ENCODE measurements at places on chromosomes 2 and 18.

DNA sequence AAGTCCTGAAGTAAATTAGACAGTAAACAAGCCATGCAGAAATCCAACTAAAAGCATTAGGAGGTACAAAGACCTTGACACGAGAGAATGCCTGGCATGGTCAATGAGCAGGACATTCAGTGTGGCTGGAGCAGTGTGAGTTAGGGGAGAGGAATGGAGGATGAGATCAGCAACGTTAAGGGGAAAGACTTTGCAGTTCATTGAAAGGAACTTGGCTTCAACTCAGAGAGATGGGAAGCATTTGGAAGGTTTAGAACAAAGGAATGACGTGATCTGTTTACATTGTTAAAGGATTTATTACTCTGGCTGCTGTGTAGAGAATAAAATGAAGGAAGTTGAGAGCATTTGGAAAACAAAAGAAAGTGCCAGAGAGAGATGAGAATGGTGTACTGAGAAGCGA is 621.3 kb downstream of the XIRP2 start:
- DNase-seq: peak; percentile 21

- DNase-seq: peak; percentile 21
Observed at GRCh38 chr2:207337234-207338219, 171.8 kb upstream of the KLF7 start.

GRCh38 chr2:206054952-206055351 is 31.0 kb downstream of the INO80D start:
- DNase-seq: no peak

DNA sequence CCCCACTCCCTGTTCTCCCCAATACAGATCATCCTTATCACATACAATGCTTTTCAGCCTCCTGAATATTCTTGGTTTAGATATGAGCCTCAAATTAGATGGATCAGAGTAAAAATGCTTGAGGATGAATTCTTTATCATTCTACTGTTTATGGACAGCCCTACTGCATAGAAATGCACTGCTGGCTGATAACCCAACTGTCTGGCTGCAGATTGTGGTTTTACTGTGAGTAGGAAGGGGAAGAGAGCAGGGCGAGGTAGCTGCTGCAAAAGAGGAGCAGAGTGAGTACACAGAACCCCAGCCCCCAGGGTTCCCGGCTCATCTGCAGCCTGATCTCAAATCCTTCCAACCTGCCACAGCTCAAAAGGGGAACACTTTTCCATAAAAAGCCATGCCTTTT is 29.4 kb upstream of the NCOA1 start:
- DNase-seq: no peak

DNA sequence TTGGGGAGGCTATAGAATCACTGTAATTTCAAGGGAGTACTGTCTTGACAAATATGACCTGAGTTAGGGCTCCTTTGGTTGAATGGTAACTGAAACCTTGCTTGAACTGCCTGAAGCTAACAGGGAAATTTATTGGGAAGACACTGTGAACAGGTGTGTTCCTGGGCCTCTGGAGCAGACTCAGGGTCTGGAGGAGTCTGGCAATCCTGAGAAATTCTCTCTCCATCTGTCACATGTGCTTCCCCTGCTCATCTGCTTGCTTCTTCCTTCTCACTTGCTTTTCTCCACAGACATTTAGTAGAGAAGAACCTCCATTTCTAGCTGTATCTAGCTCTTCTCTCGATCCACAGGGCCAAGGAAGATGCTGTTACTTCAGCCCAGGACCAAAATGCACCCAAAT is 476.5 kb downstream of the LRP1B start:
- no peak for DNase-seq

DNA sequence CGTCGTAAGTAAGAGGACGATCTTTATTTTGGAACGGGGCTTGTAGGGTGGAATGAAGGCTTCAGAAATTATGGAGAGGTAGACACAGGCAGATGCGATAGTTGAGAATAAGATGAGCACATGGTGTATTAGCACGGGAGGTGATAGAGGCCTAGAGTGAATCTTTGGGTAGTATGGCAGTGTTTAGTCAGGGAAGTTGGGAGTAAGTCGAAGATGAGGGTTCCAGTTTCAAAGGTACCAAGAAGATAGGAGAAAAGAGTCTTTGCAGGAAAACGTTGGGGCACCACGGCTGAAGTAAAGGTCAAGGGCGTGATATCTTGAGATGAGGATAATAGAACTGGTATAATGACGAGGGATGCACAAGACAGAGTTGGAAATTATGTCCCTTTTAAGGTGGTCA is 654 bp downstream of the PIK3C3 start:
- no peak for DNase-seq

- no peak for DNase-seq
Observed at GRCh38 chr2:10002681-10003080, 40.7 kb upstream of the KLF11 start.

GRCh38 chr2:171523088-171524017 is 1.1 kb downstream of the CYBRD1 start:
- peak; percentile 61 for DNase-seq

DNA sequence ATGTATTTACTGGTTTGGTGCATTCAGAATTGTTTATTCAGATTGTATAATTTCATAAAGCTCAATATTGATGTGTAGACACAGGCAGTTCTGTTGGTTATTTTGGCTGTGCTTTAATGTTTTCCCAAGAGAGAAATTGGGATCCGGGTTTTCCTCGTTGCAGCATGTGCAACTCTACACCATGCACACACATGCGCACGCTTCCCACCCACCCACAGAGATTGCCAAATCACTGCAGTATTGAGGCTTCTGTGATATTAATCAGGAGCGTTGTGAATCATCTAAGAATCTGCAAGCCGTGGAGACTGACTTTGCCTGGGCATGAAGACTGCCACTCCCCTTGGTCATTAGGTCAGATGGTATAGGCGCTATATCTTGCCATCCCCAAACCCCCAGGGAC is 571.5 kb downstream of the SLC4A3 start:
- DNase-seq: peak; percentile 93

GRCh38 chr2:43225788-43226557 is 433 bp downstream of the ZFP36L2 start:
- peak; percentile 49 for DNase-seq

DNA sequence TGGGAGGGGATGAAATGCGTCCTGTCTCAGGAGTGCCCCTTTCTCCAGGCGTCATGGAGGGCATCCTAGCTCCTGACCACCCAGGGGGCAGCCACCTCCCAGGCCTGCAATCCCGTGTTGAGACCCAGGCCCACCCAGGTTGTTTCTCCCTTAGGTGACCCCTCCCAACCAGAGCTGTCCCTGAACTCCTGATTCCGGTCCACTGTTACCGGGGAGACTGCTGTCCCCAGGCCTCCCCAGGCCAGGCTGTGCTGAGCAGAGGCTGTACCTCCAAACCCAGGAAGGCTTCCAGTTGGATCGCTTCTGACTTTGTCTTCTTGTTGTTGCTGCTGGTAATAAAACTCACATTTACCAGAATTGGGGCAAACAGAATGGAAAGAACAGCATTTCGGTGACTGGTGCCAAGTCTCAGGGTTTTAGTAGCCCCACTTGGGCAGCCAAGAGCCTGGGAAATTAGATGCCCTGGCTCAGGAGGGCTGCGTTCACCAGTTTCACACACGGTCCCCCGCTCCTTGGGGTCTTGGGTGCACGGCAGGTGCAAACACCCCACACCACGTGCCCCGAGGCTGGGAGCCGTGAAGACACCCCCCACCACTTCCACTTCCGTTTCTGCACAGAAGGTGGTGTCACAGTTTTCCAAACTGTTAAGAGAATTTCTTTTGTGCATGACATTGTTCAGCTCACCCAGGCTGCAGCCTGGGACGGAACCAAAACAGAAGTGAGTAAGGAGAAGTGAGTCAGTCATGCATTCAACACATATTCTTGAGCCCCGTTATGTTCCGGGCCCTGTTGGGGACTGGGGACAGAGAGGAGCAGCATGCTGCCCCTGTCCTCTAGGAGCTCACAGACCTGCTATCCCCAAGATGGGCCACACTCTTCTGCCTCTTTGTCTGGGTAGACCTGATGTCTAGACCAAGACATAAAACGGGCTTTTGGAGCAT is 29.4 kb downstream of the ITM2C start:
- DNase-seq: no peak

DNA sequence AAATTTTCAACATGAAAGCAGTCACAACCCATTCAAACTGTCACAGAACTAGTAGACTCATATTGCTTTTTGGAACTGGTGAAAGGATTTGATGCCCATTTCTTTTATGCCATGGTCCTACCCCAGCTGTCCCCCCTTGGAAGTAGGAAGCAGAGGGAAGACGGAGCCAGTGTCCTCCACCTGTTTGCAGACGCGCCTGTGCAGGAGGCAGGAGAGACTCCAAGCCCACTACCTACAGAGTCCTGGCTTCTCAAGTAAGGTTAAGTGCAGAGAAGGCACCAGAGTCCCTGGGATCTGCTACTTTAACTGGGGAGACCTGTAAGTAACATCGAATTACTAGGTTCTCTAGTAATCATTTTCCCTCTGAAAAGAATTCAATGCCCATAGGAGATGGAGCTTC is 32.7 kb upstream of the DNMT3A start:
- no peak for DNase-seq

GRCh38 chr2:129001926-129002325 is 683.3 kb upstream of the HS6ST1 start:
- DNase-seq: no peak

- no peak for DNase-seq
Observed at GRCh38 chr2:3116371-3116770, 261.2 kb downstream of the EIPR1 start.

GRCh38 chr2:198114064-198114463 is 309.7 kb downstream of the PLCL1 start:
- no peak for DNase-seq

- DNase-seq: no peak
Observed at GRCh38 chr18:62064361-62064760, 122.5 kb downstream of the PIGN start.

DNA sequence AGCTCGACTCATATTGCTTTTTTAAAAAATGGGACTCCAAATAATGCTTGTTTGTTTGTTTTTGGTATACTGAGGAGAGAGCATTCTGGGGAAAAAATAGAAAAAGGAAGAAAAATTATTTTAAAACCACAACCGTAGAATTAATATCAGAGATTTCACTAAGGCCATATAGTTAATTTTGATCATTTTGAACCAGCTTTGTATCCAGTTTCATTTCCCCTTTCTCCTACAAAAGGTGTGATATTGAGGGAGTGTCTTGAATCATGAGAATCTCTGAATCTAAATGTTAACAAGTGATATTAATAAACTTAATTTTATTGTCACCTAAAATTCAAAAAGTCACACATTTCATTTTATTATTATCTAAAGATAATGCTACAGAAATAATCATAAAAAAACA is 198.5 kb upstream of the GALNT5 start:
- DNase-seq: no peak

GRCh38 chr18:12520442-12520992 is 112.8 kb downstream of the PRELID3A start:
- DNase-seq: no peak

GRCh38 chr2:208542465-208543041 is 136.0 kb downstream of the PTH2R start:
- DNase-seq: no peak

GRCh38 chr2:102193074-102193473 is 6.3 kb downstream of the IL1RL2 start:
- no peak for DNase-seq

DNA sequence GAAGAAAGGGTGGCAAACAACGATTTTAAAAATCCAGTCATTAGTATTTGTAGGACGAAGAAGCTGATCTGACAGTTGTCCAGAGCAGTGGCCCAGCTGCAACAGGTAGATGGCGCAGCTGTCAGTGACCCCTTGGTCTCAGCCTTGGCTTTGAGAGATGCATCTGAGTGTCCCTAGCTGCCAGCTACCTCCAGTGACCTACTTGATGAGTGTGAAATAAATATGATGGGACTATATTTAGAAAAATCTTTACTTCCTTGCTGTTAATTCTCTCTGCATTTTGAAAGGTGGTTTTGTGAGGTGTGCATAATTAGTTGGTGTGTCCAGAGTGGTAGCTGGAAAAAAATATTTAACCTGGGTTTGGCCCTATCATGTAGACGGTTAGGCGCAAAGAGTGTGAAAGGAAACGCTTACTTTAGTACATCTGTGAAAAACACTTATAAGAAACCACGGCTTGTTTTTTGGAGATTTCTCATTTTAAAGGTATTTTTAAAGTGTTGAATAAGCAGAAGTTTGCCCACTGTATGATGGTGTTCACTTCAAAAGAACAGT is 963 bp downstream of the INPP1 start:
- no peak for DNase-seq

GRCh38 chr2:215611609-215612386 is 175.9 kb upstream of the FN1 start:
- no peak for DNase-seq

- DNase-seq: no peak
Observed at GRCh38 chr18:55635439-55635838, 47.4 kb upstream of the TCF4 start.

GRCh38 chr2:63023444-63023843 is 27.2 kb upstream of the OTX1 start:
- DNase-seq: peak; percentile 8

- no peak for DNase-seq
Observed at GRCh38 chr2:129192117-129192516, 787.3 kb upstream of the RAB6C start.

DNA sequence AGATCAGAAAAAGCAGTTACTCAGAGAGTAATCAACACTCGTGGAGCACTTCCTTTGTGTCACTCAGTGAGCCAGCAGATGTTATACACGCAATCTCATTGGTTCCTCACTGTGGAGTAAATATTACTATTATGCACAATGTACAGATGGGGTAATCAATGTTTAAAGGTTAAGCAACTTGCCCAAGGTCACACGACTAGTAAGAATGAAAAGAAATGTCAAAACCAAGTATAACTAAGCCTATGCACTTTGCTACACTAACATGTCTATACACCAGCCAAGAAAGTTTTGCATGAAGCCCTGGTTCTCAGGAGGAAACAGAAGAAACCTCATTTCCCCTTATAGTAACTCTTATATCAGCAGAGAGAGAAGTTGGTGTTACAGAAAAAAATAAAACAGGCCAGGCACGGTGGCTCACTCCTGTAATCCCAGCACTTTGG is 5.4 kb downstream of the METTL21A start:
- no peak for DNase-seq

DNA sequence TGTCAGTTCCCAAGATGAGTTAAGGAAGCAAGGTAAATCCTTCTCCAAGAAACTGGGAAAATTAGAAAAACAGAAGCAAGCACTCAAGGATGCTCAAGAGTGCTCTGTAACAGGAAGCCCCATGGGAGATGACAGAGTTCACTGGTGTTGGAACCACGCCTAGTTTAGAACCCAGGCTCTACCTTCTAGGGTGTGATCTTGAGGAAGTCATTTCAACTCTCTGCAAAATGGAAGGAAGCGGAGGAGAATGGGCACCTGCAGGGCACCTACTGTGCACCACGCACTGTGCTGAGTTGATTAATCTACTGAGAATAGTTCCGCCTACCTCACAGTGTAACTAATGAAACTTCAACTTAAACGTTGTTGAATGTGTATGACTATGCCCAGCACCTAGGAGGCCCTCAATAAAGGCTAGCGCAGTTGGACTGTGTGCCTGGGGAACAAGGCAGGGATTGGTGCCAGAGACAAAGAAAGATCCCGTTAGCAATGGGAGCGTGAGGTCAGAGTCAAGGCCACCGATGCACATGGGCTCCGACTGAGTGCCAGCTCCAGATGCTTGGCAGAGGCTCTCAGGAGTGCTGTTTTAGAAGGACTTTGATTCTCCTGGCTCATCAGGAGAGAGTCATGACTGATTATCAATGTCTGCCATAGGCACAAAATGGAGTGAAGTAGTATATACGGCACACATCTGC is 93.7 kb downstream of the MAPK4 start:
- no peak for DNase-seq

- DNase-seq: no peak
Observed at GRCh38 chr2:17107871-17108270, 410.4 kb downstream of the RAD51AP2 start.

GRCh38 chr2:23839919-23840578 is 86.9 kb downstream of the ATAD2B start:
- no peak for DNase-seq

- no peak for DNase-seq
Observed at GRCh38 chr2:23360571-23361125, 24.3 kb upstream of the KLHL29 start.
